ENCODE measurements at places on chromosomes 12 and 14. TPM values are rescaled to one million over a fixed set of nuclear protein-coding genes. Genes with fewer than 3 reads are reported as not detected.

Gene SLC16A7
- 40.0 TPM for total RNA-seq

Gene PYGL
- total RNA-seq = 0.17 TPM

Gene MDGA2
- not detected for total RNA-seq

Gene RNF31
- total RNA-seq = 129 TPM

Gene RPS6KA5
- total RNA-seq = 16.7 TPM

Gene SLC39A5
- total RNA-seq = 1.4 TPM

Gene TMX1
- total RNA-seq = 51.1 TPM

Gene ACVRL1
- total RNA-seq = not detected

Gene IRAK3
- total RNA-seq = 3.2 TPM

Gene ACOT6
- not detected for total RNA-seq

Gene NGB
- total RNA-seq = not detected

Gene TPPP2
- total RNA-seq = not detected

Gene TSPAN11
- total RNA-seq = not detected

Gene ADCY4
- total RNA-seq = 1.5 TPM

Gene KRT78
- total RNA-seq = not detected

All from activated T-helper 1 cell treated with anti-CD3 and anti-CD28 coated beads, Interleukin-12 subunit alpha, Interleukin-12 subunit beta, Interleukin-2, Interleukin-4 antibody, amounts not matched to agents 30 ng/mL and 10 ng/mL and 1 ng/mL, durations not matched to agents 14 hours and 24 hours and 36 hours (primary cell).